ENCODE measurements at places on chromosomes 4 and X.

GRCh38 chr4:97394653-97395052 lies 748.6 kb downstream of the STPG2 start:
- no peak for DNase-seq

- DNase-seq, result no peak
Measured at GRCh38 chr4:143287572-143287923, 49.1 kb upstream of the GAB1 start.

- DNase-seq, result no peak
Measured at GRCh38 chr4:153741541-153741940, 18.3 kb downstream of the RNF175 start.

DNA sequence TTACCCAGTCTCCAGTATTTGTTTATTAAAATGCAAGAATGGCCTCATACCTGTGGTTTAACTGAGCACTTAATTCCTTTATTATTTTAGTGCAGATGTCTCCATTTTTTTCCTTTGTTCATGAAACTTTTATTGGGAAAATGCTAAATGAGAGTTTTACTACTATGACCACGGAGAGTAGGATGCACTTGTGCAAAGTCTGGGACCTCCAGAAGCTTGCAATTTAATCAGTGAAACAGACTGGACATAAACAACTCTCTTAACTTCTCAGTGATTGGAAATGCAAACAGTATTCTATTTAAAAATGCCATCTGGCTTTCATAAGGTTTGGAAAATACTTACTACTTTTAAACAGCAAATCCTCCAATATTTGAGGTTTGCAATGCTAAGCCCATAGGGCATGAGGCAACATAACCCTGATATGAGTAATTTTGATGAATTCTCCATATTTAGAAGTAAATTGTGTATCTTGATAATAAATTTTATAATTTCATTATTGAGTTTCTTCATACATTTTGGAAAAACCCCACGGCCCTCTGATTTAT lies 718.7 kb upstream of the MAGEB2 start:
- no peak for DNase-seq

DNA sequence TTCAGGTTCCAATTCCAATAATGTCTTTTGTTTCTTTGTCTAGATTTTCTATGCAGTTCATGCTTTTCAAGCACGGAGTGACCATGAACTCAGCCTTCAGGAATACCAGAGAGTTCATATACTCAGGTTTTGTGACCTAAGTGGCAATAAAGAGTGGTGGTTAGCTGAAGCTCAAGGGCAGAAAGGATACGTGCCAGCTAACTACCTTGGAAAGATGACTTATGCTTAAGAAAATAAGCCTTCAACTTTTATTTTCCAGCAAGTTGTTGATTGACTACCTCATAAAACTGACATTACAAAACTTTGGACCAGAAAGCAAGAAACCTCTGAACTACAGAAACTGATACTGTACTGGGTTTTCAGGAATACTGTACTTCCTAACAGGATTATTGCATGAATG lies 30.8 kb downstream of the INTS12 start:
- DNase-seq, result no peak
